NCI-H460 (cell line): ENCODE measurements at places on chromosomes 16 and 17.

- no peak for DNase-seq
These were observed 63.7 kb upstream of the LYRM9 start for GRCh38 chr17:27956601-27957445.

DNA sequence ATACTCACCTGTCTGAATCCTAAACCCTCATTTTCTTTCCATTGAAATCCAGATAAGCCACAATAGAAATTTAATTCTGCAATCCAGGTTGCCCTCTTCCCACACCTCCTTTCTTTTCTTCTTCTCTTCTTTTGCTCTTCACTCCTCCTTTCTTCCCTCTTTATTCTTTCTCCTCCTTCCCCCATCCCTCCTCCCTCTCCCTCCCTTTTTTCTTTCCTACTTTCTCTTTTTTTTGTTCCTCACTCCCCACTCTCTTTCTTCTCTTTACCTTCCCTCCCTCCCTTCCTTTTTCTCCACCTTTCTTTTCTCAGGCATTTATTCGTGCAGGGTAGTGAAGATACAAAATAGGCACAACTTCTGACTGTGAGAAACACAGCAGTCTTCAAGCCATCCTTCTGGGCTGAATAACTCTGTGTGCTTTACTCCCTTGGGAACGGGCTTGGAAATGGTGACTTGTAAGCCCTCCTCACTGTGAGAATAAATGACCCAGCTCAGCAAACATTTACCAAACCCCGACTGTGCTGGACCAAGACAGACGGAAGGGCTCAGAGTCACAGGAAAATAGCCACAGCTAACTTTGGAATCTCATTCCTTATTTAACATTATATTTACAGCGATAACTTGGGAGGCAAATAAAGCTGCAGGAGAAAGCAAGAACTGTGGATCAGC is 140.8 kb downstream of the HAPSTR1 start:
- no peak for DNase-seq

DNA sequence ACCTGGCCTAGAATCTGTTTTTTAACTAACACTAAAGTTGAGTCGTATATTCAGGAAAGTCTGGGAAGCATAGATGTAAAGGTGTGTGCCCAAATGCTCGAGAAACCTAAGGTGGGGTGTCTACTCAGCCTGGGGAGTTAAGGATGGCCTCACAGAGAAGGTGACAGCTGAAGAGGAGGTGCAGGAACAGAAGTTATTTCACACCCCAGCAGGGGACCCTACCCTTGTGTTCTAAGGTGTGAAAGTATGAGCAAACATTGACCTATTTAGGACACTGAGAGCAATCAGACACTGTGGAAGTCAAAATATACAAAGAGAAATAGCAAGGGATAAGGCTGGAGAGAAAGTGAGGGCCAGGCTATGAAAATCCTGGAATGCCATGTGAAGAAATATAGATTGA is 49.0 kb upstream of the DHX40 start:
- DNase-seq: no peak

- DNase-seq: no peak
These were observed 26.6 kb downstream of the PIEZO1 start for GRCh38 chr16:88758227-88758943.

DNA sequence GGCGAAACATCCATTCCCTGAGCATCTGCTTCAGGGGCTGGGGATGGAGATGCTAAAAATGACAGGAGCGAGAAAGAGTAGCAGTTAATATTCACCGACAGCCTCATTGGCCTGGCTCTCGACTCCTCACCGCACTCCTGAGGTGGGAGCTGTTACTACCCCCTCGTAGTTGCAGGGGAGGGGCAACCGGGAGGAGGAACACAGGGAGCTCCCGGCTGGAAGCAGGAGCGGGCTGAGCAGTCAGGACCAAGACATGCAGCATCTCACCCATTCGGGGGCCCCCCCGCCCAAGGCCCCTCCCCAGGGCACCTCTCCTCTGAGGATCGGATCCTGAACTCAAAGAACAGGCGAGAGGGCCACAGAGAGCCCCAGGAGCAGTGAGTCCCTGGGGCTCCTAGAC is 4.5 kb upstream of the ACSF3 start:
- DNase-seq: no peak

DNA sequence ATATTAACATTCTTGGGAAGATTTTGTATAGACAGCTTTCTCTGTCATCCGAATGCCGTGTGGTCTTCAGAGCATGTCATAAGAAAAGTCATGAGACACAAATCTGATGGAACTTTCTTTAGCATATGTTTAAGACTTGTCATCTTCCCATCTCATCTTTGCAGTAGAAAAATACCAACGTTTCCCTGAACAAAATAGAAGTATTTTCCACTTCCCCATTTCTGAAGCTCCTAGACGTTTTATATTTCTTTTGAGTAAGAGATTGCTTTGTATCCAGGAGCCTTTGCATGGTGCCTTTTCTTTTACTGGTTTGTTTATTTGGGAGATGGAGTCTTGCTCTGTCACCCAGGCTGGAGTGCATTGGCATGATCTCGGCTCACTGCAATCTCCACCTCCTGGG is 235.1 kb downstream of the PRKCA start:
- DNase-seq: no peak

DNA sequence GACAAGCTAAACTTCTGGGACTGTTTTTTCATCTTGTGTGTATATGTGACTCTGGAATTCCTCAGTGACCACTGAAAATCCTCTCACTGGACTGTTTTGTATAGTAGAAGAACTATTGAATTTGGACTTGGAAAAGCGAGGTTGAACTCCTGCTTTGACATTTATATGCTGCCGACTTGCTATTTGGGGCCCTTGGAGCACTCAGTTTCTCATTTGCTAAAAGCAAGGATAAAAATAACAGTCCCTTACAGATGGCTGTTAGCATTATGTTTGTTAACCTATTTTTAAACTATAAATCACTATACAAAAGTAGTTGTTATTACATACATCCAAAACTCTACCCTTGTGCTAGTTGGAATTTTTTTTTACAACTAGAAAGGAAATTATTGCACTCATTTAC is 9.0 kb downstream of the VMP1 start:
- DNase-seq: no peak

GRCh38 chr16:8855972-8856371 is 12.8 kb downstream of the CARHSP1 start:
- DNase-seq: no peak

DNA sequence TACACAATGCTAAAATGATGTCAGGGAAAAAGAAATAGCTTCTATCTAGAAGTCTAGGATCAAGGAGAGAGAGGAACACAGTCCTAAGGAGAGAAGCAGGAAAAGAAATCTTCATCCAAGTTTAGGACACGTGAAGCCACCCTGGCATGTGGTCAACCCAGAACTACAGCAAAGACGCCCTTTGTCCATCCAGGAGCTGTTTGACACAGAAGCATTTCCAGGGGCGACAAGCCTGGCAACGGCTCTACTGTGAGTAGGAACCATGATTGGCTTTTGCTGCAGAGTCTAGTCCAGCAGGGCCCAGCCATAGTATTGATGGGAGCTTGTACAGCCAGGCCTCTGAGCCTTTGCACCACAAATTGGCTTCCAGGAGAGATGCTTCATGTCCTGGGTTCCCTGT is 185.4 kb upstream of the RPL38 start:
- no peak for DNase-seq

- DNase-seq: no peak
These were observed 8.7 kb downstream of the HOXB1 start for GRCh38 chr17:48522031-48522653.

- DNase-seq: no peak
These were observed 17.4 kb downstream of the DUSP14 start for GRCh38 chr17:37507111-37507510.
